KBM-7 (cell line): ENCODE measurements at places on chromosomes 7 and 10.

DNA sequence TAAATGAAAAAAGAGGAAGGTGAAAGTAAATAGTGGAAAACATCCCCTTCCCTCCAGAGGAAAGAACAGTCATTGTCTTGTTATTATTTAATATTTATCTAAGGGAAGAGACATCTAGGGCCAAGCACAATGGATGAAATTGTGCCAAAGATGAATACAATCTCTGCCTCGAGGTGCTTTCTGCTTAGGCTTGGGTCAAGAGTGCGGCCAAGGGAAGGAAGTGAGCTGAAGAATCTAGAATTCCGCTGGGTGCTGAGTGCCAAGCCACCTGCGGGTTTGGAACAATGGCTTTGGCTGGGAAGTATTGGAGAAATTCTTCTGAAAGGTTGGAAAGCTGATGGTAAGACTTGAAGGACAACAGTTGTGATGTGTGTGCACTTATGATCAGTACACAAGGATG lies 531.3 kb upstream of the FZD8 start:
- no peak for DNase-seq

- DNase-seq: no peak
Observed at GRCh38 chr7:132739271-132739955, 163.1 kb upstream of the PLXNA4 start.

- DNase-seq: no peak
Observed at GRCh38 chr7:4157651-4158050, 524.4 kb upstream of the FOXK1 start.

DNA sequence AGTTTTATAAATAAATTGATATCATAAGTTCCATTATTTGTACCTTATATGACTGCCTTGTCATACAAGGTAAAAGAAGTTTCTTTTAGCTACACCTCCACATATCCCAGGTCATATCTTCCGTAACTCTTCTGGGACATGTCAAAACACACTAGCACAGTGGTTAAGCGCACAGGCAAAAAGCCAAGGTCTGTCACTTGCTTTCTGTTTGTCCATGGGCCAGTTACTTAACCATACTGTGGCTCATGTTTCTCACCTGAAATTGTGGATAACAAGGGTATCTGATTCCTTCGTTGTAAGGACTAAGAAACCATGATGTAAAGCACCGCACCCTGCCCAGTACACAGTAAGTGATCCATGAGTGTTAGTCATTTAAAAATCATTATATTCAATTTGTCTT lies 56.2 kb downstream of the SEMA3D start:
- no peak for DNase-seq

GRCh38 chr10:32605787-32606186 lies 159.8 kb downstream of the CCDC7 start:
- DNase-seq: no peak

DNA sequence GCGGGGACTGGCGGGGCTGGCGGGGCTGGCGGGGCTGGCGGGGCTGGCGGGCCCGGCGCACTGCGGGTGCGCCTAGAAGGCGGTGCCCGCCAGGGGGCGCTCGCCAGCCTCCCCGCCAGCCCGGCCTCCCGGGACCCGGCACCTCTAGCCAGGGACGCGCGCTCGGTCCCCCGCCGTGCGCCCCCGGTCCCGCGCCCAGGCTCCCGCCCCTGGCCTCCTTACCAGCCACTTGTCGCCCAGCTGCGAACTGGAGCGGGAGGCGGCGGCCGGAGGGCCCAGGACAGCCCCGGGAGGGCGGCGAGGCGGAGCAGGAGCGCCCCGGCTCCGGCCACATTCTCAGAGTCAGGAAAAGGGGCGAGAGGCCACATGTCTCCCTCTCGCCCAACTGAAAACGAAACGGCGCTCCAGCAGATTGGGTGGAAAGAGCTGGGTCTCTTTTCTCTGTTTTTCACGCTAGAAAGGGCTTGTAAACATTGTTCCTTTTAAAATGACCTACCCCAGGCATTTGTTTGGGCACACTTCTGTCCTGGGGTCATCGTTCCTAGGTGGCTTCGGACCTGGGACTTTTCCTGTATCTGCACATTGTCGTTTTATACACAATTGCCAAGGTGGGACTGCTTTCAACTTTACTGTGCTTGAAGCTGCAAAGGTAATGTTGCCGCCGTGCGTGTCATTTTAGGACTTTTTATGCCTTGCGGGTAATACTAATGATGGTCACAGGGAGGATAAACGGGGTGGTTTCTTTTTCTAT lies 378 bp upstream of the PRKCQ start:
- DNase-seq: peak; percentile 86

GRCh38 chr7:116948934-116949333 lies 4.4 kb upstream of the ST7 start:
- DNase-seq: no peak

DNA sequence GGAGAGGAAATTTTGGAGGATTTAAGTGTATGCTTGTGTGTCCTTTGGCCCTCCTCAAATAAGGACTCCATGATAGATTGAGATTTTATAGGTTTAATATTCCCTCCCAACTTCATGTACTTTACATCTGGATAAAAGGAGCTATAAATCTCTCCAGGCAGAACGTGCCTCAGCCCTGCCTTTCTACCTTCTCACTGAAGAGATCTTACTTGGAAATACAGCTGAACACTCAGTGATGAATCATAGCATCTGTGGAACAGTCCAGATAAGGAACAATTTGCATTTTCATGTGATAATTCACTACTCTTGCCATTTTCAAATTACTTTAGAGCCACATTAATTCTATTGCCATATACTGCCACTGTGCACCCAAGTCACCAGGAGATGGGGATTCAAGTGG lies 364.6 kb upstream of the PODXL start:
- no peak for DNase-seq
